Endodermal cell (in vitro differentiated cells): ENCODE measurements at places on chromosomes 7 and 10. TPM values are rescaled to one million over a fixed set of nuclear protein-coding genes. Genes with fewer than 3 reads are reported as not detected.
A peak's percentile ranks its signal among the peaks of the same experiment; 100 is the strongest.

- DNase-seq: peak; percentile 14
Observed at GRCh38 chr10:79941146-79941545, 7.8 kb downstream of the SFTPD start.

GRCh38 chr7:105664816-105665525 lies 83.7 kb upstream of the EFCAB10 start:
- DNase-seq: peak; percentile 95

Gene GIMAP1
- not detected in 3 replicates for total RNA-seq

Gene ABI1
- 40.6 to 41.0 TPM (median 40.7 TPM) in 3 replicates for total RNA-seq

GRCh38 chr10:92464364-92464763 lies 109.5 kb downstream of the IDE start:
- DNase-seq: no peak

- no peak for DNase-seq
Observed at GRCh38 chr7:54180796-54181195, 361.4 kb upstream of the VSTM2A start.

Gene DPYSL4
- total RNA-seq: 5.1 to 70.4 TPM (median 7.7 TPM) in 3 replicates
